ENCODE measurements at places on chromosomes 6 and 20. TPM values are rescaled to one million over a fixed set of nuclear protein-coding genes. Genes with fewer than 3 reads are reported as not detected.
A peak's percentile ranks its signal among the peaks of the same experiment; 100 is the strongest.

DNA sequence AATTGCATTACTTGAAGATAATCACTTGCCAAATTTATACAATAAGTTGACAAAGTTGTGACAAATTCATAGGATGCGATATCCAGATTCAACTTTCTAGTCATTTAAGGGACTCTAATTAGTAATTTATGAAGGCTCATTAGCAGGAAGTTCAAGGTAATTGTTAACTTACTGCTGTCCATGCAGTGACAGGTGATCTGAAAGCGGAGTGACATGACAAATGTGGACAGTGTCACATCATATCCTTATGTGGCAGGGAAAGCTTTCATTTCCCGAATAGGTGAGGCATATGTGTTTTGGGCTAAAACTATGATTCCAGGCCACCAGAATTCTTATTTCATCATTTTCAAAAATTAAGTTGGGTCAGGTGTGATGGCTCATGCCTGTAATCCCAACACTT, 115.9 kb upstream of the BMP2 start:
- H3K36me3 ChIP-seq, result no peaks in the 10 kb centered on the region
- no peak overlapping the region for H3K27ac ChIP-seq
- no peaks in the 10 kb centered on the region for H3K27me3 ChIP-seq
- H3K4me3 ChIP-seq, result no peak overlapping the region
- no peak for DNase-seq
- H3K4me1 ChIP-seq, result no peaks in the 10 kb centered on the region

DNA sequence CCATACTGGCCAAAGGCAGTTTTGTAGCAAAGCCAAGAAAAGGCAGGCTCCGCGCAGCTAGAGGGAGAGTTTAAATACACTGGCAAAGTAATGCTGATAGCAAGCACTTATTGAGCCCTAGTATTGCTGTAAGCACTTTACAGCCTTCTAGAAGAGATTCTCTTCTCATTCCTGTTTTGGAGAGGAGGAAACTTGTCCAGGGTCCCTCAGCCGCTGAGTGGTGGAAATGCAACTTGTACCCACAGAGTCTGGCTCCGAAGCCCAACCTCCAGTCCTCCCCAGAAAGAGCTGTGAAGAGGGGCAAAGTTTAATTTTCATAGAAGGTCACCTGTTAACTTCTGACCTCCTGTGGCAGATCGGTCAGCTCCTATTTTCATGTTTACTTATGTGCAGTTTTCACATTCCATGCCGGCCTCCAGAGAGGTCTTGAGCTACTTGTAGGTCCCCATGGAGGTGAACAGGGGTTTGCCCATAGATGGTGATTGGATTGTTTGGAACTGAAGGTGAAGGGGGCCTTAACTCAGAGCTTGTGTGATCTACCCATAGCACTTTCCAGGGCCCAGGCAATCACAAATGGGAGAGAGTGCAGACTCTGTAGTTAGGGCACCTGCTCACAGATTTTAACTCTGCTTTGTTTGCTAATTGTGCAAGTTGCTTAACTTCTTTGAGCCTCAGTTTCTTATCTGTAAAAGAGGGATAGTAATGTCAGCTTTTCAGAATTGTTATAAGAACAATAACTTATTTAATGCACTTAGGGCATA, 70.7 kb downstream of the LYRM2 start:
- no peak for DNase-seq
- no peaks in the 10 kb centered on the region for H3K27me3 ChIP-seq
- no peak overlapping the region for H3K27ac ChIP-seq
- H3K36me3 ChIP-seq, result no peaks in the 10 kb centered on the region
- H3K4me1 ChIP-seq, result no peaks in the 10 kb centered on the region

DNA sequence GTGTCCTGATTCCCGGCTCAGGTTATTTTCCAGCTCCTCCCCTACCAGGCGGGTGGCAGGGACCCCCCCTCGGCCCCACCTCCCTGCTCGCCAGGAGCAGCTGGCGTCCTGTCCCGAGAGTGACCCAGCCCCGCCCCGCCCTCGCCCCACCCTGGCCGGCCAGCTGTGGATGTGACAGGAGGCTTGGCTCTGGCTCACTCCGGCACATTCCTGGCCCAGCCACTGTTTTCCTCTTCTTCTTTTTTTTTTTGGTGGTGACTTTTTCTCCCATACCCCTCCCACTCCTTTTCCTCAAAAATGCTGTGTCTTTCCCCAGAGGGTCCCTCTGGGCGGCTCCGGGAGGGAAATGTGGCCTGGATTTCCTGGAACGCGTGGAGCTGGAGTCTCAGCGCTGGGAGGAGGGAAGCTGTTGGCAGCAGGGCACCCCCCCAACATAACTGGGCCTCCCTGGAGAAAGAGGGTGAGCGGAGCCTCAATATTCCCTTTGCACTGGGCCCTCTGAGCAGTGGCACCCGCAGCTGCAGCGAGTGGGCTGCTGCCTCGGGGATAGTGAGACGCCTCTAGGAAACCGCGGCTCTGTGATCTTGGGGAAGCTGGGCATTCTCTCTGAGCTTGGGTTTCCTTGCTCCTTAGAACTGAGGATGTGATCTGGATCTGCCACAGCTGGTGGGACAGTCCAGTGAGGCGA, 28.3 kb upstream of the CSNK2A1 start:
- H3K27ac ChIP-seq, result no peak overlapping the region
- H3K36me3 ChIP-seq, result no peaks in the 10 kb centered on the region
- H3K4me3 ChIP-seq, result no peak overlapping the region
- peak; percentile 30 for DNase-seq
- H3K4me1 ChIP-seq, result no peaks in the 10 kb centered on the region
- H3K27me3 ChIP-seq, result peaks cover 3% of the 10 kb centered on the region

DNA sequence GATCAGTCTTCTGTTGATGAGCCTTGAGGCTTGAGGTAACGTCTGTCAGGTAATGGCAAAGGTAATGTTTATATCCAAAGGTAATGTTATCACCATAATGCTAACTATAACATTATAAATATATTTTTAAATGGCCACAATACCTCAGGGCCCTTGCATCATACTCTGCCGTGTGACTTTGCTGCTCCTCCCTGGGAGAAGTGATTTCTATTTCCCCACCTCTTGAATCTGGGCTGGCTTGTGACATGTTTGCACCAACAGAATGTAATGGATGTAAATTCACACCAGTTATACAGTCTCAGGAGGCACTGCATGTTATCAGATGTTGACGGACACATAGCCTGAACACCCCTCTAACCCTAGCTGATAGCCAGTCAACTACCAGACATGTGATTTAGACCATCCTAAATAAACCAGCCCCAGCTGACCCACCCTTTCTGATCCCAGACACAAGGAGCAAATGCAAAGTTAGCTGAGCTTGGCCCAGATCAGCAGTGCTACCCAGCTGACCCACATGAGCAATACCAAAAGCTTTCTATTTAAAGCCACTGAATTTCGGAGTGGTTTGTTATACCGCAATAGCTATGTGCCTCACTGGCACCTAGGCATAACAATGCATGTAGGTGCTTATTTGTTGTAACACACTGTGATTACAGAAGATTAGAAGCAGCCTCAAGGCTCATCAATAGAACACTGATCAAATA, 93.8 kb upstream of the SIRPA start:
- H3K4me1 ChIP-seq, result no peaks in the 10 kb centered on the region
- H3K27ac ChIP-seq, result no peak overlapping the region
- H3K36me3 ChIP-seq, result no peaks in the 10 kb centered on the region
- no peak for DNase-seq
- H3K27me3 ChIP-seq, result no peaks in the 10 kb centered on the region

DNA sequence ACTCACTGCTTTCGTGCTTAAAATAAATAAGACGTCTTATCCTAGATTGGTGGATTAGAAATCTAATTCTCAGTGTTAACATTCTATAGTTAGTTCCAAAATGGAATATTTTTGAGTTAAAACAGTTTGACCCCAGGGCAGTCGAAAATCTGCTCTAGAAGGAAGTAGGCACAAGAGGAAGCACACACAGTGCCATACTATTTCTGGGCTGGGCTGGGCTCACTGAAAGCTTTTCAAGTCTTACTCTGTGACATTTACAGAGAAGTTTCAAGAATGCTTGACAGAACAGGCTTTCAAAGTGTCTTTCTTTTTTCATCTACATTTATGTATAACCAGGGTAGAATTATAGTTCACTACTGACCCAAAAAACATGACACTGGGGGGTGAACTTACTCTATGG, 209.8 kb downstream of the SOD2 start:
- no peaks in the 10 kb centered on the region for H3K36me3 ChIP-seq
- no peaks in the 10 kb centered on the region for H3K27me3 ChIP-seq
- no peaks in the 10 kb centered on the region for H3K4me1 ChIP-seq
- H3K27ac ChIP-seq, result no peak overlapping the region
- no peak for DNase-seq

DNA sequence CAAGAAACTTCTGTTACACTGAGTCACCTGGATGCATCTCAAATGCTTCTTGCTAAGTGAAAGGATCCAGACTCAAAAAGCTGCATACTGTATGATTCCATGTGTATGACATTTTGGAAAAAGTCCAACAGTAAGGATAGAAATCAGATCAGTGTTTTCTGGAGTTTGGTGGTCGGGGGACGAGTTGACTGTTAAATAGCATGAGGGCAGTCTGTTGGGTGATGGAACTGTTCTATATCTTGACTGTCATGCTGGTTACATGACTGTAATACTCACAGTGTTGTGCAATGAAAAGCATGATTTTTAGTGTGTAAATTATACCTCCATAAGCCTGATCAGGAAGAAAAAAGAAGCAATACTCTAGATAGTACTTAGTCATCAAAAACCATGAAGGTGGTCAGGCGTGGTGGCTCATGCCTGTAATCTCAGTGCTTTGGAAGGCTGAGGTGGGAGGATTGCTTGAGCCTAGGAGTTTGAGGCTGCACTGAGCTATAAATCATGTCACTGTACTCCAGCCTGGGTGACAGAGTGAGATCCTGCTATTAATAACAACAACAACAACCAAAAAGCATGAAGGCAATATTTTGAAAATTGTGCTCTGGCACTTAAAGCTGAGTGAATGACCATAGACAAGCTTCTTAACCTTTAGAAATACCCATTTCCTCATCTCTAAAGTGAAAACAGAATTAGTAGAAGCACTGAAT, 30.5 kb upstream of the SASH1 start:
- H3K27ac ChIP-seq, result no peak overlapping the region
- no peaks in the 10 kb centered on the region for H3K4me1 ChIP-seq
- no peaks in the 10 kb centered on the region for H3K27me3 ChIP-seq
- no peak overlapping the region for H3K4me3 ChIP-seq
- no peaks in the 10 kb centered on the region for H3K36me3 ChIP-seq

GRCh38 chr6:139583420-139583819, 209.0 kb upstream of the CITED2 start:
- no peaks in the 10 kb centered on the region for H3K27me3 ChIP-seq
- no peak for DNase-seq
- no peaks in the 10 kb centered on the region for H3K36me3 ChIP-seq
- H3K4me3 ChIP-seq, result no peak overlapping the region
- no peaks in the 10 kb centered on the region for H3K4me1 ChIP-seq
- H3K27ac ChIP-seq, result no peak overlapping the region

DNA sequence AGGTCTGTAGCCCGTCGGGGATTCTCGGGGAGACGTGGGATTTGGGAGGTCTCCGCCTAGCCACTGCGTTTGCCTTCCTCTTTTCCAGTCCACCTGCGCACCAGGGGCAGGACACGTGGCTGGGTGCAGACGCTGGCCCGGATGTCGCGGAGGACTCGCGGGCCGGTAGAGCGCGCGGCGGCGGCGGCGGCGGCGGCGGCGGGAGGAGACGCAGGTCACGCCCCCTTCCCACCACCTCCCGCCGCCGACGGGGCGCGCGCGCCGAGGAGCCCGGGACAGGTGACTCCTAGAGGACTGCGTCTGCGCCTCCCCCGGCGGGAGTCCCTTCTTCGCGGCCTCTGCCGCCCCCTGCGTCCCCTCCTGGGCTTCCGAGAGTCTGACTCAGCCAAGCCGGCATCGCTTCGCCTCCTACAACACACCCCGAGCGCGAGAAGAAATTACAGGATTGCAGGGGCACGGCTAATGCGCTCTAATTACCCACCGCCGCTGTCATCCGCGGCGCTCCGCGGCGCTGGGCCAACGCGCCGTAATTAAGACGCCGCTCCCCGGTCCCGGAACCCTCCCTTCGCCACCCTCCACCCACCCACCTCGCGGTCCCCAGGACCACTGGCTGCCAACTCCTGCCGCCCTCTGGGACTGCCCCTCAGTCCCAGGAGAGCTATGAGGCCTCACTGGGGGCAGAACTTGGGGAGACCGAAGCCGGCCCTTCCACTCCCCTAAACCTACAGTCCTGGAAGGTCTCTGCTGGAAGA, 124.5 kb downstream of the MRPL14 start:
- H3K27ac ChIP-seq, result peak overlapping the region; percentile 4
- DNase-seq, result peak; percentile 69
- peaks cover 6% of the 10 kb centered on the region for H3K4me1 ChIP-seq
- no peaks in the 10 kb centered on the region for H3K36me3 ChIP-seq
- peak overlapping the region; percentile 23 for H3K4me3 ChIP-seq

- H3K4me3 ChIP-seq, result no peak overlapping the region
- H3K27ac ChIP-seq, result no peak overlapping the region
- H3K36me3 ChIP-seq, result no peaks in the 10 kb centered on the region
- no peak for DNase-seq
- H3K4me1 ChIP-seq, result no peaks in the 10 kb centered on the region
These were observed 2.0 kb upstream of the VARS1 start for GRCh38 chr6:31797588-31797987.

- H3K4me1 ChIP-seq, result no peaks in the 10 kb centered on the region
- H3K27me3 ChIP-seq, result no peaks in the 10 kb centered on the region
- H3K36me3 ChIP-seq, result no peaks in the 10 kb centered on the region
- no peak for DNase-seq
These were observed 278.8 kb upstream of the JARID2 start for GRCh38 chr6:14966906-14967711.

DNA sequence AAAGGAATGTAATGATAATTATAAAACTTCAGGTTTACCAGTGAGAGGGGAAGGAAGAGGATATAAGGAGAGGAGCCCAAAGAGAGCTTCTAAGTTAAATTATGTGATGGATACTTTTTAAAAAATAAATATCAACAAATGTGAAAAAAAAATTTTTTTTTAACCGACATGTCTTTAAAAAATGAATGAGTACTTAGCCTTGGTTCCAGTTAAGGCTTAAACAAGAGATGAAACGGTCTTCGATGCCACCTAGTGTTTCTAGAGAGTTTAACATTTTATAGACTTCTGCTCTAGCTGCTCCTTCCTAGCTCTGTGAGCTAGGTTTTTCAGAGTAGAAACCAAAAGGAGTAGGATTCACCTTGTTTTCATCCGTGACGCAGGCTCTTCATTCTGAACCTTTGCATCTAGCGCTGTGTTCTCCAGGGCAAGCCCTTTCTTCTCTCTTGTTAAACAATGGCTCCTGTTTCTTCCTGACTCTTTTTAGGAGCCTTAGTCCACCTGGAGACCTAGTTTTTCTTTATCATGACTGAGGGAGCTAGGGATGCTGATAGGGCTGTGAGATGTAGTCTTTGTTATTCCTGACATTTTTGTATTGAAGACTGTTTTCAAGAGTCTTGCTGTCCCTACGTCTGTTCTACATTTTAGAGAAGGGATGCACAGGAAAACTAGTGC, 42.4 kb upstream of the GNRH2 start:
- no peak for DNase-seq
- no peaks in the 10 kb centered on the region for H3K27me3 ChIP-seq
- H3K4me1 ChIP-seq, result no peaks in the 10 kb centered on the region
- no peak overlapping the region for H3K4me3 ChIP-seq
- no peaks in the 10 kb centered on the region for H3K36me3 ChIP-seq

- H3K27me3 ChIP-seq, result no peaks in the 10 kb centered on the region
- no peaks in the 10 kb centered on the region for H3K36me3 ChIP-seq
- H3K4me3 ChIP-seq, result no peak overlapping the region
These were observed 10.5 kb upstream of the BMP2 start for GRCh38 chr20:6756693-6757595.

The RSPH4A gene
- total RNA-seq, result 0.80 TPM

The DYNLT2 gene
- 2.3 TPM for total RNA-seq

The SLC39A7 gene
- total RNA-seq, result 79.3 TPM

The NAPB gene
- total RNA-seq, result 16.1 TPM

Data from breast epithelium (tissue), 4 donors.